ENCODE measurements at places on chromosomes 7 and 10.

- no peak for DNase-seq
Measured at GRCh38 chr7:2667843-2668242, 20.2 kb upstream of the AMZ1 start.

- no peak for DNase-seq
Measured at GRCh38 chr7:38978491-38978890, 782 bp downstream of the POU6F2 start.

DNA sequence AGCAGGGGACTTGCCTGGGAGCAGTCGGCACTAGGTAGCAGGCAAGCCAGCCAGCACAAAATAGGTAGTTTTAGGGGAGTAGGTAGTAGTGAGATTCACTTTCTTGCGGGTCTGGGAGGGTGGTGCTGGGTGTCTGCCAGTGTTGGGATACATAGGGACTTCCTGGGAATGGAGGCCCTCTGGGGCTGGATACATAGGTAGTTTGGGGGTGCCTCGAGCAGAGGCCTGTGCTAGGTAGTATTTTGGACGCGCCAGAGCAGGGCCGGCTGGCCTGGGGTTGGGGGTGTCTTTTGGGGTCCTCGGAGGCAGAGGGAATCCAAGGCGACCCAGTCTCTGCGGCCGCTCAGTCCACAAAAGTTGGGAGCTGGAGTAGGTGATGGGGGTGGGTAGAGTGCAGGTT is 2.0 kb upstream of the HOXA3 start:
- DNase-seq: no peak

- DNase-seq: no peak
Measured at GRCh38 chr7:115693779-115694178, 336.8 kb downstream of the TFEC start.

DNA sequence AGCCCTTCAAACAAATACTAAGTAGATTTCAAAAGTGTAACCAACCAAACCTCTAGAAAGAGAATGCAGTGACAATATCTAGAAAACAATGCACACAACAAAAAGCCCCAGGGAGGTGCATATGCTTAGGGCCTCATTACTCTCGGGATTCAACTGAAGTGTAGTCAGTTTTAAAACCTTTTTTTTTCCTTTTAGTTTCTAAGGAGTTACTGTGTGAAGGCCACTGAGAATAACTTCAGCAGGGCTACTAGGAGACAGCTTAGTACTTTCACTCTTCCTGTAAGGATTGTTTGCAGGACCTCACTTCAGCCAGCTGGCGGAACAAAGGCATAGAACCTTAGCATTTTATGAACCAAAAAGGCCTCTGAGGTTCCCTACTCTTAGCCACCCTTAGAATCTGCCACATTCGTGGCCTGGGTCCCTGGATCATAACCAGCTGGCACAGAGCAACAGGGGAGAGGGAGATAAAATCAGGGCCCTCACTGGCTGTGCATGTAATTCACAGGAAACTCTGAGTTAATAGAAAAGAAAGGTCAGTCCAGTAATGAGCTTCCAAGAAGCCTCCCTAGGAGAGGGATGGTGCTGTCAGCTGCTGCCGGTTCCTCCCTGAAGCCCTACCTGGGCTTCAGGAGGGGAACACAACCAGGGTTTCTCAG is 3.6 kb downstream of the VOPP1 start:
- peak; percentile 42 for DNase-seq

DNA sequence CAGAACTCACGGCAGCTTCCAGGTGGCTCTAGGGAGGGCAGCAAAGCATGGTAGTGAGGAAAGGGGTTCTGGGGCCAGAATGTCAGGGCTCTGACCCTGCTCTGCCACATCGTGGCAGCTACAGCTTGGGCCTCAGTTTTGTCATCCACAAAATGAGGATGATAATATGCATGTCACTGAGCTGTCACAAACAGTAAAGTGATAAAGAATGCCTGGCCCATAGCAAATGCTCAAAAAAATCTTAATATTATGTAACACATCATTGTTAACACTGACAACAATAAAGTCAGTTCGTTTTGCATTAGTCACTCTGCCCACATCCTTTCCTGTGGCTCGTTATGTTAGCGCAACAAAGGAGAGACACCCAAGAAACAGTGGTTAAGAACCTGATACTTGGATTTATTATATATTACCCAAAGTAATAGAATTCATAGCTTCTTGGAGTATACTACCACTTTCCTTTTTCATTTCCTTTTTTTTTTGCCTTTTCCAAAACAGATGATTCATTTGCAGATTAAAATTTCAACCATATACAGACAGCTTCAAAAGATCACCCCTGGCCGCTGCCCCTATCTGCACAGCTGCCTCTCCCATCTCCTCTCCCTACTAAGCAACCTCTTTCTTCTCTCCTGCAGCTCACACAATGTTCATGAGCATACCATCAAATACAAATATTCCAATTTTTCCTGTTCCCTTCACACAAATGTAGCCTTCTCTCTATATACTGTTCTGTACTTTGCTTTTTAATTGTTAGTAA is 45.5 kb upstream of the DDC start:
- peak; percentile 67 for DNase-seq

DNA sequence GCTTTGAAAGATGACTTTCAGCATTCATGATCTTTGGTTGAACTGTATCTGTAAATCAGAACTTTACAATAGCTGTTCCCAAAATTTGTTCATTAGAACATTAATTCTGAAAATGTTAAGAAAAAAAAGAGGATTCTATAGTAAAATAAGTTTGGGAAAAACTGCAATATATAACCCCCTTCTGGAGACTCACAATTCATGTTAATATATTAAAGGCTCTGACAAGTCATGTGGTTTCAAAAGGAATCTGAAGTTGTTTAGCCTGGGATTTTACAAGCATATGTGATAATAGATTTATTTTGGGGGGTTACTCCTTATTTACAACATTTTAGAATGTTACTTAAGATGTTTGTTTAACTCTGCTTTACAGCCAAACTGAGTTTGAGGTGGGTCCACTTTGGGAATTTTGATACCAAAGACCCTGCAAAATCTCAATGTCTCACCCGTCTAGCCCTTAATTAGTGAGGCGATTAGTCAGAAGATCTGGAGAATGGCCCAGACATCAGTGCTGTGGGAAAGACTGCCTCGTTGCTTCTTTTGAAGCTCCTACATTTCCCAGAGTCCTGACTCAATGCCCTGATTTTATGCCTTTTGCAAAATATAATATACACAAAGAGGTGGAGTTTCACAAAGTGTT is 40.0 kb downstream of the CDK1 start:
- DNase-seq: peak; percentile 85

- DNase-seq: no peak
Measured at GRCh38 chr10:86699541-86699940, 31.2 kb downstream of the LDB3 start.

- peak; percentile 69 for DNase-seq
Measured at GRCh38 chr7:94043299-94043698, 39.1 kb upstream of the BET1 start.

DNA sequence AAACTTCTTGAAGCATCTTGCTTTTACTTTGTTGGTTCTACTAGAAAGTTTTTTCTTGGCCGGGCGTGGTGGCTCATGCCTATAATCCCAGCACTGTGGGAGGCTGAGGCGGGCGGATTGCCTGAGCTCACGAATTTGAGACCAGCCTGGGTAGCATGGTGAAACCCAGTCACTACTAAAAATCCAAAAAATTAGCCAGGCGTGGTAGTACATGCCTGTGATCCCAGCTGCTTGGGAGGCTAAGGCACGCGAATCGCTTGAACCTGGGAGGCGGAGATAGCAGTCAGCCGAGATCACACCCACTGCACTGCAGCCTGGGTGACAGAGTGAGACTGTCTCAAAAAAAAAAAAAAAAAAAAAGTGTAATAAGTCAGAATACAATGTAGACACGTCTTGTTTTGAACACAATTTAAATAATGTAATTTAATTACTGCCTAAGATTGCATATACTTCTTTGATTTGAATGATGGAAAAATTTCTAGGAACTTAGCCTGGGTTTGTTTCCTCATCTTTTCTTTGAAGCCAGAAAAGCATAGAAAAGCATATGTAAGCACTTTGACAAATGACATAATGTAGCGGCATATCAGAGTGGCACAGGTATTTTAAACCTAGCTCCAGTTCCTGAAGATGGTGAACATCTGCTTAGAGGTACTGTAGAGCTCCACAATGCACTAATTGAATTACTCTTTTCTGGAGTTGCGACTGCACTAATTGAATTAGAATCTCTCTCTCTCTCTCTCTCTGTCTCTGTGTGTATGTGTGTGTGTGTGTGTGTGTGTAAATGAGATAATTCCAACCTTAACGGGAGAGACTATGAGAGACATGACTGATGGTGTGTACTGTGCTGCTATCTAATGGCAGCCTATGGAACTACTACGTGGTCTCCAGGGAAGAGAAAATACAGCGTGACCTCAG is 87.8 kb downstream of the BTRC start:
- peak; percentile 75 for DNase-seq

DNA sequence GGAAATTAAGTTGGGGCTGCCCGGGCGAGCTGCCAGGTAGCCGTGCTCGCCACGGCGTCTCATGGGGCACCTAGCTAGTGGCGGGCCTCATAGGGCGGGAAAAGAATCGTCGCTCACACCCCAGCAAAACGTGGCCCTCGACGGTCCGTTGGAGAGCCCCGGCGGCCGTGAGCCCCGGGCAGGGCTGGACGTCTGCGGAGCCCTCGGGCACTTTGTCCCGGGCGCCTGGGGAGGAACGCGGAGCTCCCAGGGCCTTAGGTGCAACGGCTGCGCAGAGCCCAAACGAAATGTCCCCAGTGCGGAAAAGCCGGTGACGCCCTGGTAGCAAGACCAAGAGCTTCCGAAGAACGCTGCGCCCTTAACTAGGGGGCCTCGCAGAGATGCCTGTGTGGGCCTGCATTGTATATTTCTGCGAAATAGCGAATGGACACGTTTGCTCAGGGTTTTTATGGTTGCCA is 866 bp upstream of the SFMBT2 start:
- DNase-seq: no peak

DNA sequence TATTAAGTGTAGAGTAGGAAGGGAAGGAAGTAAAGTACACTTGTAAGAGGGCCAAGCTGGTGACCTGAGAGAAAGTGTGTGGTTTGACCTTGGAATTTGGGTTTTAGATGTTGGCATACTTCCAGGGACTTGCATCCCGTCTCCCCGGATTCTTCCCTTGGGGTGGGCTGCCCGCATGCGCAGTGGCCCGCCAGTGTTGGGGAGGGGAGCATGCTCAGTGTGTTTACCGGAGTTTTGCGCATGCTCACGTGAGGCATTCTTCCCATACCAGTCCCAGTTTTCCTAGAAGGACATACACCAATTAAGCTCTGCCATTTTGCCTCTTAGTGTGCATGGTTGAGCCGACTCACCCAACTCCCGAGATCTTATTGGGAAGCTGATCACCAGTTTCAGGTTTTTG is 9.4 kb downstream of the PDSS1 start:
- no peak for DNase-seq

GRCh38 chr10:102200751-102201640 is 25.1 kb upstream of the ELOVL3 start:
- no peak for DNase-seq

GRCh38 chr10:27157150-27157549 is 2.0 kb downstream of the MASTL start:
- peak; percentile 5 for DNase-seq
